ENCODE measurements at places on chromosomes 2 and 18. TPM values are rescaled to one million over a fixed set of nuclear protein-coding genes. Genes with fewer than 3 reads are reported as not detected.

The ABCG8 gene
- not detected for total RNA-seq

The DSG1 gene
- total RNA-seq, result not detected

GRCh38 chr2:96138179-96139145 is at the start of gene ASTL:
TSS of gene ASTL (minus strand) at chr2:96138502. CDS start at chr2:96138436, 66 bp downstream.
- no peak within 1 kb of the TSS for H3K4me3 ChIP-seq
- 0 out of 2 replicates have a peak, but pooled peaks cover 9% of the 10 kb centered on the region for H3K27me3 ChIP-seq
- H3K27ac ChIP-seq, result no peak within 1 kb of the TSS
- no peak for DNase-seq

- no peak for DNase-seq
- no peaks in the 10 kb centered on the region for H3K36me3 ChIP-seq
- H3K4me1 ChIP-seq, result peaks cover 8% of the 10 kb centered on the region
- H3K27me3 ChIP-seq, result no peaks in the 10 kb centered on the region
- no peak overlapping the region for H3K27ac ChIP-seq
- H3K4me3 ChIP-seq, result no peak overlapping the region
Measured at GRCh38 chr2:236501531-236501930, 68.1 kb upstream of the ACKR3 start.

- no peak for DNase-seq
- H3K36me3 ChIP-seq, result no peaks in the 10 kb centered on the region
- no peaks in the 10 kb centered on the region for H3K27me3 ChIP-seq
Measured at GRCh38 chr2:191187105-191187829, 36.5 kb upstream of the STAT4 start.

DNA sequence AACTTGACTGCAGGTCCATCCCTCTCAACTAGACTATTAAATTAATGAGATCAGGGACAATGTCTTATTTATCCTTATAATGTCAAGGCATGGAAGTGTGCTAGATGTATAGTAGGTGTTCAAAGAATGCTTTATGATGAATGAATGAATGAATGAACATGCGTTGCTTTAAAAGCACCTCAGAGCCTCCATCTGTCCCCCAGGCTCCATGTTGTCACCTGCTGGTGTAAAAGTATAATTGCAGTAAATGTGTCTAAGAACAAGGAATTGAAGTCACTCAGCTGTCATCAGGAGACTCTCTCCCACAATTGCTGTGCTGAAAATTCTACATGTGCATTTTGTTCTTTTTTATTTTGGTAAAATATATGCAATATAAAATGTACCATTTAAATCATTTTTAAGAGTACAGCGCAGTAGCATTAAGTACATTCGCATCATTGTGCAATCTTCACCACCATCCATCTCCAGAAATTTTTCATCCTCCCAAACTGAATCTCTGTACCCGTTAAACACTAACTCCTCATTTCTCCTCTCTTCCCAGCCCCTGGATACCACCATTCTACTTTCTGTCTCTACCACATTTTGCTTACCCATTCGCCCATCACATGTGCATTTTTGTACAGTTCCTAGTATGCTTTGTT is 52.6 kb downstream of the GNAL start:
- no peaks in the 10 kb centered on the region for H3K4me1 ChIP-seq
- H3K4me3 ChIP-seq, result no peak overlapping the region
- no peaks in the 10 kb centered on the region for H3K36me3 ChIP-seq
- no peak overlapping the region for H3K27ac ChIP-seq

- no peaks in the 10 kb centered on the region for H3K27me3 ChIP-seq
- no peak for DNase-seq
- H3K27ac ChIP-seq, result no peak overlapping the region
- H3K4me3 ChIP-seq, result no peak overlapping the region
- H3K4me1 ChIP-seq, result peaks cover 5% of the 10 kb centered on the region
- no peaks in the 10 kb centered on the region for H3K36me3 ChIP-seq
Measured at GRCh38 chr2:182907081-182907830, 40.8 kb upstream of the FRZB start.

- H3K27me3 ChIP-seq, result no peaks in the 10 kb centered on the region
- H3K4me3 ChIP-seq, result peak within 1 kb of the TSS; percentile 75
- peak; percentile 79 for DNase-seq
- peaks cover 40% of the 10 kb centered on the region for H3K4me1 ChIP-seq
- no peak within 1 kb of the TSS for H3K27ac ChIP-seq
- H3K36me3 ChIP-seq, result peaks cover 4% of the 10 kb centered on the region
Measured at GRCh38 chr18:57803103-57803969, at the start of gene ATP8B1. TSS of gene ATP8B1 (minus strand) at chr18:57803315. CDS start at chr18:57731807, 71,508 bp downstream.

- H3K27me3 ChIP-seq, result no peaks in the 10 kb centered on the region
- no peak overlapping the region for H3K27ac ChIP-seq
- no peak for DNase-seq
- no peak overlapping the region for H3K4me3 ChIP-seq
- H3K36me3 ChIP-seq, result no peaks in the 10 kb centered on the region
Measured at GRCh38 chr2:3633089-3633981, 24.7 kb upstream of the ALLC start.

DNA sequence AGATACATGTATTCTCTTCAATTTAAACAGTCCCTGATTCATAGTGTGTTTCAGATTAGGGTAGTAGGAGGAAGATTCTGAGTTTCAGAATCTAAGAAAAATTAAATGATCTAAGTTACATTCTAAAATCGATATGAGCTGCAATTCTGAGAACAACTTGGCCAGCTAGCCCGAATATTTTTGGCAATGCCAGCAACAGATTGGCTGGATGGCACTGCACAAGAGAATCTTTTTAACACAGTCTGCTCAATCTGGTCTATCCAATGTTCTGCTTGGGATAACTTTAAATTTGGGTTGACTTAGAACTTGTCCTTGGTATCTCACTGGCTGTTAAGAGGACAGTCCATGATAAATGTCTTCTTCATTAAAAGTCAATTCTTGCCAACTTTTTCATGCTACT is 853.9 kb downstream of the NRXN1 start:
- no peak for DNase-seq
- no peaks in the 10 kb centered on the region for H3K27me3 ChIP-seq
- H3K27ac ChIP-seq, result no peak overlapping the region
- H3K4me3 ChIP-seq, result no peak overlapping the region

GRCh38 chr2:199979398-199979797 is 24.0 kb downstream of the MAIP1 start:
- no peaks in the 10 kb centered on the region for H3K27me3 ChIP-seq
- H3K36me3 ChIP-seq, result no peaks in the 10 kb centered on the region
- H3K4me1 ChIP-seq, result 0 out of 2 replicates have a peak, but pooled peaks cover 5% of the 10 kb centered on the region

DNA sequence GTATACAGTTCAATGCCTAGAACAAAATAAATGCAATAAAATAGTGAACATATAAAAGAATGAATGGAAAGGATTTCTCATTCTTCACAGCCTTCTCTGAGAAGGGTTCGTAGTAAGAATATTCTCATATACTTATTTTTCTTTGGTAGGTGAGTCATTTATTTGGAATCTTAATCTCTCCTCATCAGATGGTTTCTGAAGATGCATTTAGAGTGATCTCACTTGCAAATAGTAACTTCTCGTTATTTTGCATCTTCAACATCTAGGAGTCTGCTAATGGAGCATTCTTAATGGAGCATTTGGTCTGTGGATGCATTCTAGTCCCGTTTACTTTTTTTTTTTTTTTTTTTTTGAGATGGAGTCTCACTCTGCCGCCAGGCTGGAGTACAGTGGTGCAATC is 3.9 kb downstream of the UBXN4 start:
- peak overlapping the region; percentile 60 for H3K27ac ChIP-seq
- H3K27me3 ChIP-seq, result no peaks in the 10 kb centered on the region
- peaks cover 24% of the 10 kb centered on the region for H3K4me1 ChIP-seq

DNA sequence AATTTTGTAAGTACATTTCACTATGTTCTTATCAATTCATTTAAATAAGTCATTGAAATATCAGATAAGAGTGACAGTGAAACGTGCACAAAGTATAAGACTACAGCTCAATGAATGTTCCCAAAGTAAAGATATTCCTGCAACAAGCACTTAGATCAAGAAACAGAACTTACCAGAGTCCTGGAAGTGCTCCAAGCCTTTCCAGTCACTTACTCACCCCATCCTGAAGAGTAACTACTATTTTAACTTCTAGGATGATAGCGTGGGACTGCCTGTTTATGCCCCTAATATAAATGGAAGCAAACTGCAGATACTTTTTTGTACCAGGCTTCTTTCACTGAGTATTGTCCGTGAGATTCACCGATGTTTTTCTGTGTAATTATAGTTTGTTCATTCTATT is 768.9 kb downstream of the SLC4A3 start:
- no peaks in the 10 kb centered on the region for H3K4me1 ChIP-seq
- H3K36me3 ChIP-seq, result no peaks in the 10 kb centered on the region
- H3K27ac ChIP-seq, result no peak overlapping the region
- no peaks in the 10 kb centered on the region for H3K27me3 ChIP-seq
- no peak for DNase-seq
- no peak overlapping the region for H3K4me3 ChIP-seq

All from SJSA1 (cell line).